ENCODE measurements at places on chromosomes 5 and 9.

- no peak for DNase-seq
These were observed 1.5 kb upstream of the NDUFS4 start for GRCh38 chr5:53558966-53559365.

- no peak for DNase-seq
These were observed 13.7 kb upstream of the CKMT2 start for GRCh38 chr5:81219389-81219788.

GRCh38 chr9:73223594-73223993 is 71.9 kb downstream of the ANXA1 start:
- no peak for DNase-seq

GRCh38 chr5:71899865-71900342 is 180.8 kb downstream of the CARTPT start:
- no peak for DNase-seq

DNA sequence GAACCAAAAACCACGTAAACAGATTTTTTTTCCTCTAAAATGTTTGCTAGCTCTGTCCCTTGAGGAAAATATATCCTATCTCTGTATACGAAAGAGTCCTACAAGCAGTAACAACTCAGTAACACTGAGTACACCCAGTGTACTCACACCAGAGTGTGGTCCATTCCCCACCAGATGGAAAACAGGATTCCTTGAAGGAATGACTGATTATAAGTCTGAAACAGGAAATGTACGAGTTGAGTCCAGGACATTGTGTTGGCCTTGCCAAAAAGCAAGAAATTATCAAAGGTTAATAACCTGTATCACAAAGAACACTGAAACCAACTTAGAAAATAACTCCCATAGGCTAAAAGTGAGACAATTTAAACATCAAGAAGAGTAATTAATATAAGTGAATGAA is 20.4 kb downstream of the GOLPH3 start:
- no peak for DNase-seq

DNA sequence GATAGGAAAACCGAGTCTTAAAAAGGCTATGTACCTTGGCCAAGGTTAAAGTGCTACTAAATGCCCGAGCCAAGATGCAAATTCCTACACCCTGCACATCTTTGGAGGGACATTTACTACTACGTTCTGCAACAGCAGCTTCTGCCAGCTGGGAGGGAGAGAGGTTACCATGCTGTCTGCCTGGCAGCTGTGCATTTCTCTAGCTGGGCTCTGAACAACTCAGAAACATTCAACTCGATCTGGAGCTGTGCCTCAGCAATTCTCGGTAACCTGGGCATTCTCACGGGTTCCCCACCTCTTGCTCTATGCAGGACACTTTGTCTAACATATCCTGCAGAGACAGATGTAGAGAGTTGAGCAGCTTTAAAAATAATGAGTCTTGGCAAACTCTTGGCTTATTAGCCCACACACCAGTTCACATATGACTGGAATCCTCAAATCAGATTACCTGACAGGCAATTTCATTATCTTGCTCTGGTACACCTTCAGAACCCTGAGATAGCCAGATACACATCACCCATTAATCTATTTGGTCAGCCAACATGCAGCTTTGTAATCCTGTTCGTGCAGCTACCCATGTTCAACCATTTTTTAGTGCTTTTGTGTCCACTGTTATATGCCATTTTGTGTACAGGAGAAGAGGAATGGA is 115.8 kb downstream of the EFNA5 start:
- DNase-seq, result no peak

GRCh38 chr9:91117959-91118703 is 243.6 kb downstream of the AUH start:
- DNase-seq, result no peak

DNA sequence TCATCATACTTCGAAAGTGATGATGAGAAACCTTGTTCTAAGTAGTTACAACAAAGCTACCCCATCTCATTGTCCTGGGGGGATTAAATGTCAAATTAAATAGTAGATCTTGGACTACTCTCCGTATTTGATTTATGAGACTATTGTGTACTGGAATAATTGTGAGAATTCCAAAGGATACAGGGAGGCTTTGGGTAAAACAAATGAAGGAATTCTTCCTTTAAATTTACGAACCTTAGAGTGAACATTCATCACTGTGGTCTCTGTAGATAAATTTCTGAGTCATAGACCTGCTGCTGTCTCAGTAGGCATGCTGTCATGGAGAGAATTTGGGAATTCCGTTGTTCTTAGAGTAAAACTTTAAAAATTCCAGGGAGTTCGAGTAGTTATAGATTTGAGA is 836.2 kb downstream of the DNAH5 start:
- no peak for DNase-seq

DNA sequence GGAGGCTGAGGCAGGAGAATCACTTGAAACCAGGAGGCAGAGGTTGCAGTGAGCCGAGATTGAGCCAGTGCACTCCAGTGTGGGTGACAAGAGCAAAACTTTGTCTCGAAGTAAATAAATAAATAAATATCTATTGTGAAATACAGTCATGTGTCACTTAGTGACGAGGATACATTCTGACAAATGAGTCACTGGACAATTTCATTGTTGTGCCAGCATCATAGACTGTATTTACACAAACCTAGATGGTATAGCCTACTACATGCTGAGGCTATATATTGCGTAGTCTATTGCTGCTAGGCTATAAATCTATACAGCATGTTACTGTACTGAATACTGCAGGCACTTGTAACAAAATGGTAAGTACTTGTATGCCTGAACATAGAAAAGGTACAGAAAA is 61.1 kb upstream of the CCL21 start:
- DNase-seq, result no peak

DNA sequence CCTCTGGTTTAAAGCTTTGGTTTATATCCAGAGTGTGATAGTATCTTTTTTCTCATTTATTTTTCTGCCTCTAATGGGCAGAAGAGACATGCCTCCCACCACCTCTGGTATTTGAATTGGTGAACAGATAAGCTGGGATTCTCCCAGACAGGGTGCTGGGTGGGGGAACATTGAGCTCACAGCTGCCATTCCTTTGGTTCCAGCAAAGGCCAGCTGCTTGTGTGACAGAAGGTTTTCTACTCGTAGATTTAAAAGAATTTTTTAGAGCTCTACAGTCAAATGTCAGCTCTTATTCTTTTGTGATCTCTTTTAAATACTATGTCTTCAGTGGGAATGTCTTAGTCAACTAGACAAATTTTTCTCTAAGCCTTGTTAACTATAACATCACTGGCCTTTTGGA is 54.7 kb upstream of the ADAMTS16 start:
- DNase-seq, result no peak

GRCh38 chr9:130499804-130500263 is 55.1 kb downstream of the ASS1 start:
- DNase-seq, result no peak

GRCh38 chr5:151063142-151063989 is 17.5 kb downstream of the TNIP1 start:
- no peak for DNase-seq

- no peak for DNase-seq
These were observed 6.8 kb downstream of the SH2D3C start for GRCh38 chr9:127771570-127772189.

DNA sequence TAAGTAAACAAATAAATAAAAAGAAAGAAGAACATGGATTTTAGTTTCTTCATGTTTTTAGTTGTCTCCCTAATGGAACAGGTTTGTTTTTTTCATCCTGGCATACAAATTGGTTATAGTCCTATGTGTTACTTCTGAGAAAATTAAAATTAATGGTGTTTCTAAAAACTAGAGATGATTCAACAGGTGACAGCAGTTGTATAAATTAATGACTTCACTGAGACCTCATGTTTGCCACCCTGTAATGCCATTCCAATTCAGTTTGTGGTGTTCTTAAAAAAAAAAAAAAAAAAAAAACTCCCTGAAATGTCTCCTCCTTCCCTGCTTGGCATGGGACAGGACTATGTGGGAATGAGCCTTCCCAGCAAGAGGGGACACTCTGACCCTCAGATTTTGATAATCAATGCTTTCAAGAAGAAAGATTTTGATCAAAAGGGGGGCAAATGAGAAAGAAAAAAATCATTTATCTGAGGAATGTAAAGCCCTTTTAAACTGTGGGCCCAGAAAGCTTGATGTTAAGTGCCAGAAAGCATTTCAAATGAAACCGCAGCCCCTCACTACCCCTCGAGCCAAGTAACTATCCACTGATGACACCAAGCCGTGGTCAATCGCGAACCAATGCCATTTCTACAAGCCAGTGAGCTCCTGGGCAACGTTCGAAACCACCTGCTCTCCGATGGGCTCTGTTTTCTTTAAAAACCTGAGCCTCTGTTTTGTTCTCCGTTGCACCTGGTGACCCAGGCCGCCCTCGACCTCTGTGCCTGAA is 941 bp downstream of the EXD3 start:
- DNase-seq, result no peak

- DNase-seq, result no peak
These were observed 449.5 kb upstream of the TRPC7 start for GRCh38 chr5:136814619-136815378.

DNA sequence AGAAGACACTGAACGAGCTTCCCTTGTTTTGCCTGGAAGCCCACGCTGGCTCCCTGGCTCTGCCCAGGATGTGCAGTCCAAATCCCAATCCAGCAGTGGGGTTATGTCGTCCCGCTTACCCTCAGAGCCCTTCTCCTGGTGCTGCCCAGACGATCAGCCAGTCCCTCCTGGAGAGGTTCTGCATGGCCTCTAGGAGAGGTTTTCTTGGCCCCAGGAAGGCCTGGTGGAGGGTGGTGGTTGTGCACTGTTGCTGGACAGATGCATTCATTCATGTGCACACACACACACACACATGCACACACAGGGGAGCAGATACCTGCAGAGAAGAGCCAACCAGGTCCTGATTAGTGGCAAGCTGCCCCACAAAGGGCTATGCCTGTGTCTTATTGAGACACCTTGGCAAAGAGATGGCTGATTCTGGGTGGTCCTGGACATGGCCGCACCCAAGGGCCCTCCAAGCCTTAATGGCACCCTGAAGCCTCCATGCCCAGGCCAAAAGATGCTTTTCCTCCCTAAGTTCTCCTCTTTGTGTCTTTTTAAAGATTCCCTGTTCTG is 10.5 kb upstream of the OLFM1 start:
- no peak for DNase-seq

DNA sequence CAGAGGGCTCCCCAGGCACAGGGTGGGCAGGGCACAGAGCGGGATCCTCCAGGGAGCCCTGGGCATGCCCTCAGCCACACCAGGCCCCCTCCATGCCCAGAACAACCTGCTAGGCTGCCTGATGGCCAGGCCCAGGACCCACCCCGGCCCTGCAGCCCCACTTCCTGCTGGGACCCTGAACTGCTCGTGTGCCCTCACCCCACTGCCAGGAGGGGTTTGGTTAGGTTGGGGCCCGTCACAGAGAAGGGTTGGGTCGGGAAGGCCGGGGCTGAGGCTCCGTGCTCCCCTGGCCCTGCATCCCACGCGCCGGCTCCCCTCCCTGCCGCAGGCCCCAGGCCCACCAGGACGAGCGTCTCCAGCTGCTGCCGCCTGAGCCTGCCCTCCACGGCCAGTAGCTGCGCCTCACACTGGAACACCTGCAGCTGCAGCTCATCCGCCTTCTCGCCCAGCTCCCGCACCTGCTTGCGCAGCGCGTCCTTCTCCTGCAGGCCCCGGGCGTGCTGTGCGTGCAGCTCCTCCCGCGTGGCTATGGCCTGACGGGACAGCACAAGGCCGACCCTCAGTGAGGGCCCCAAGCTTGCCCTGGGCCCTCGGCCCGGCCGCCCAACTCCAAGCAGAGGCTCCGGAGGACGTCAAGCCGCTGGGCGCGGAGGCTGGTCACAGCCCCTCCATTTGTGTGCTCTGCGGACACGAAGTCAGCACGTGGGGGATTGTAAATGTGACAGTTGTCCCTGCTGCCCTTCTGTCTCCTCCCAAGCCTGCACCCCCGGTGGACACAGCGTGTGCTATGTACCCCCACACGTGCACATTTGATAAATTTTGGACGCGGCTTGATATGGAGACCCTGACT is 4.0 kb upstream of the DNLZ start:
- no peak for DNase-seq

GRCh38 chr9:77659926-77660325 is 11.8 kb upstream of the GNA14 start:
- DNase-seq, result no peak

DNA sequence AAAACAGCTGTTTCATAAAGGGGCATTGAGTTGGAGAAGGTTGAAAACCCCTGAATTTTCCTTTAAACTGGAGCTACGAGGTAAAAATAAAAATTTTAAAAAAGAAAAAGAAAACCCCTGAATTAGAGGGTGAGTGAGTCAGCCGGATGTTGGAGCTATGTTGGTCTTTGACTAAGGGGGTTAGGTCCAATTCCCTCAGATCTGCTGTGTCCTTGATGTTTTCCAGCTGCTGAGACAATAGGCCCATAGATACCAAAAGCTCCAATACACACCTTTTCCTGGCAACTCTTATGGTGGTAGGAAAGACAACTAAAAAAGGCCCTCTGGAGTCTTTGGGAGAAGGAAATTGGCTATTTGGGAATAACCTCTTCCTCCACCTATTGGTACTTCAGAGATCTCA is 79.4 kb upstream of the SAP30L start:
- no peak for DNase-seq

GRCh38 chr5:83895860-83896259 is 175.2 kb upstream of the HAPLN1 start:
- DNase-seq, result no peak

DNA sequence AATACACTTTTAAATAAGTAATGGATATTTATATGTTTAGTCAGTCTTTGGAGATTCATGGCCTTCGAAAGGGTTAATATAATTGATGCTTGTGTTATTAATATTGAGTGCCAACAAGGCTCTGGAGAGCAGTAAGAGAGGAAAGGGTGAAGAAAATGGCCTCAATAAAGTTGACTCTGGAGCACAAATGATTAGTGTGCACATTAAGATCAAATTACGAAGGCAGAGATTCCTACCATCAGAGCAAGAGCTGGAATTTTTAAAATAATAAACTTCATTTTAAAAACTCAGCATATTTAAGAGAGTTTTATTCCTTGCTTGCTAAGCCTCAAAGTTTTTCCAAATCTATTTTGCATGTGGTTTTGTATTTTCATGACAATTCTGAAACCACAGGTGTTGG is 14.8 kb downstream of the SLC44A1 start:
- DNase-seq, result no peak

GRCh38 chr9:69949396-69949795 is 94.3 kb upstream of the MAMDC2 start:
- no peak for DNase-seq

DNA sequence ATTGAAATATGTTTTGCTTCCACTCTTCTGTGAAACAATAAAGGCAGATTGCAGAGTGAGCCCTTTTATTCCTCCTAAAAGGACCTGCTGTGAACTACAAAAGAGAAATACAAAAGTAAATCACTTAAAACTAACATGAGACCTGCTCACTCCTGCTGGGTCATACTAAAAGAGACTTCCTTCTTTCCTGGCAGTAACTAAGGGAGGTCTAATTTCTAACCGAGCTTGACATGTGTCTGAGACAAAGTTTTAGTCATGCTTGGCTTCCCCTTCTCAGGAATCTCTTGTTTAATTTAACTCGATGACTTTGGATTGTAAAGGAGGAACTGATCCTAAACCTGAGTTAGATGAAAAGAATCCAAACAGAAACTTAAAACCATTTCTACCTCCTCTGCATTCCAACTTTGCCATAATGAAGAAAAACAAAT is 86.4 kb upstream of the CDH6 start:
- DNase-seq, result no peak

- DNase-seq, result no peak
These were observed 97.8 kb upstream of the SLC44A1 start for GRCh38 chr9:105146677-105147076.
